ENCODE measurements at places on chromosomes 3 and 15.

DNA sequence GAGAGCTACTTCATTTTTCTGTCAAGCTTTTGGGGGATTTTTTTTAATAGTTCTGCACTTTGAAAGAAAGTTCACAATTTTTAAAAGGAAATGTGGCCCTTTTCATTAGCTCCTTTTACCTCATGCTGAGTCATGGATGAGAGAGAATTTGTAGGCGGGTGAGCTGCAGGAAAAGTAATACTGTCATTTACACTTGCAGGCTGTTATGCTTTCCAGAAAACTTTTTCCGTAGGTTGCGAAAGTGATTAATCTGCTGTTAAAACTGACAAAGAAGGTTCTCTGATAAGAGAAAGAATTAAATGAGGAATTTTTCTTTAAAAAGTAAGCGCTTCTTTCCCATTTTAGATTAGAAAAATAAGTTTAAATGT is 430.2 kb downstream of the LPP start:
- no peak for DNase-seq

DNA sequence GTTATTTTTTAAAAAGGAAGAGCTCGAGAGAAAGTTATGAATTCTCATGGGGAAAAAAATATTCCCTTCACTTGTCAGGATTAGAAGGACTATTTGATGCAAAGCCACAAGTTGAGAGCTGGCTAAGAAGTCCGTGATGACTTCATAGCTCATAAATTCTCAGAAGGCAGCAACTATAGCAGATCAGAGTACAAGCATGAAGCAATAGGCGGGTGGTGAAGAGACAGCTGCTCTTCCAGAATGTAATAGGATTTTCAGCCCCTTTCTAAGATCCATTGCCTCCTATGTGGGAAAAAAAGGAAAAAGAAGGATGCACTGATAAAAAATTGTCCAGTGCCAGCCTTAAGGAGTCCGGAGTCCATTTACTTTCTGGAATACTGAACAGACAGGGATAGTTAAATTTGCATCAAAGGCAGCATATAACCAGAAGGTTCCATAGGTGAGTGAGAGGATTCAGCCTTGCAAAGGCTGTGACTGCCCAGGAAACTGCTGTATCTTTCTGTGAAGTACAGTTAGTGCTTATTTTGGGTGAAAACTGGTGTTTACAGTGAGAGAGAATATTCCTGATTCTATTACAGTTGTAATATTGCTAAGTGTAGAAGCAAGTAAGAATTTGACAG is 929.5 kb upstream of the ALCAM start:
- DNase-seq: no peak

DNA sequence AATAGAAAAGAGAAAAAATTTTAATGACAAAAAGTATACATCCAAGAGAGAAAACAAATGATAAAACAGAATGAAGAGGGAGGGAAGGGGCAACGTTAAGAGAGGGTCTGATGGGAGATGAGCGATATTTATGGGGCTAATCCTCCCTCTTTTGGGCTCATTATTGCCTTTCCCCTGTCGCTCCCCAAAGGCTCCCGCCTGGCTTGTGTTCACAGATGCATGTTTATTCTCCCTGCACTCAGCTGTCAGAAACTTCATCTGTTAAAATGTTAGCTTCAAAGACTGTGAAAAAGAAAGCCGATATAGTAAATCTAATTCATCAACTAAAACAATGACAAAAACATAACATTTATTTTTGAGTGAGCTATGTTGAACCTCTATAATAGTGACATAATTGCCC is 74.3 kb downstream of the GABRB3 start:
- no peak for DNase-seq

- no peak for DNase-seq
Measured at GRCh38 chr3:37971467-37971866, 19.1 kb upstream of the VILL start.

DNA sequence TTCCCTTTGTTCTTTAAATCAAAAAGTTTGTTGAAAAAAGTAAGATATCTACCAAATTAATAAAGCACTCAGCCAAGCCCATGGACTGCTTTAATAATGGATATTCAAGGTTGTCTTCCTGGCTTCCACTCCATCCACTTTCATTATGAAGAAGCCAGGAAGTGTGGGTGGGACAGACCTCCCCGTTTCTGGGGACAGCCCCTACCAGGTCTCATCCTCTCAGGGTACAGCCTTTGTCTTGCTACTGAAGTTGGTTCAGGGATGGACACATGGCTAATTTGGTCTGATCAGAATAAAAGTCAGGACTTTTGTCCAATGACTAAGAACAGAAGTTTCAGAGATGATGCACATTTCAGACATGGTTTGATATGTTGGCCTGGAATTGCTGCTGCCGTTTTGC is 32.6 kb downstream of the CCNB2 start:
- DNase-seq: no peak

- no peak for DNase-seq
Measured at GRCh38 chr15:47331829-47332393, 385.4 kb upstream of the SEMA6D start.

DNA sequence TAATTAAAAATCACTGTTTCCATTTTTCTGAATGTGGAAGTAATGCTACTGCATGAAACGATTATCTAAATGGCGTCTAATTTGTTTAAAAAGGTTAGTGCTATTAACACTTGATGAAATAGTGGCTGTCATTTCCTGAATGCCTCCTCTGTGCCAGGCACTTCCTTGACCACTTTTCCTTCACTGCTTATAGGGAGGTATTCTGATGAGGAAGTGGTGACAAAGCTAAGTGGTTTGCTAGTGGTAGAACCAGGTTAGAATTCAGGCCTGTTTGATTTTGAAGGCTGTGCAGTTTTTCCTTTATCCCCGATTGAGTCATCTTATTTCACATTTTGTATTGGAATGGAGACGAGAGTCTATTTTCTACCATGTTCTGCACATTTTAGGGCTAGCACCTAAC is 119.0 kb downstream of the USP13 start:
- no peak for DNase-seq

DNA sequence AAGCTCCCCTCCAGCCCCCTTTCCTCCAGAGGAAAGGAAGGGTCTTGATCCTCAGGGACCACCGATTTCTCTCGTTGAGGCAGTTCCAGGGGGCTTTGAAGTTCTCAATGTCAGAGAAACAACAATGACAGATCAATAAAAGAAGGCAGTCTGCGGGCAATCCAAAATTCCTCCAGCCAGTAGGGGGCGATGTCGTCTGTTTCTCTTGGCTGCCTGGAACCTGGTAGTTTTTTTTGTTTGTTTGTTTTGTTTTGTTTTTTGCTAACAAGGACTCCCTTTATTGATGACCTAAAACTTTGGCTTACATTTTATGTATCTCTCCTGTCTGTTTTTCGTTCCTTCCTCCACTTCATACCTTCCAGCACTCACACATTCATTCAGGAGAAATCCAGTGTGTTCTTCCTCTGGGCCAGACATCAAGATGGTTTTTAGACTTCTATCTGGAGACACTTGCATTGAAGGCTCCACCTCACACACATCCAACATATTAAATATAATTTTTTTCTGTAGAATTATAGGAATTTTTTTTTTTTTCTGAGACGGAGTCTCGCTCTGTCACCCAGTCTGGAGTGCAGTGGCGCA is 276.6 kb downstream of the RPLP1 start:
- no peak for DNase-seq

DNA sequence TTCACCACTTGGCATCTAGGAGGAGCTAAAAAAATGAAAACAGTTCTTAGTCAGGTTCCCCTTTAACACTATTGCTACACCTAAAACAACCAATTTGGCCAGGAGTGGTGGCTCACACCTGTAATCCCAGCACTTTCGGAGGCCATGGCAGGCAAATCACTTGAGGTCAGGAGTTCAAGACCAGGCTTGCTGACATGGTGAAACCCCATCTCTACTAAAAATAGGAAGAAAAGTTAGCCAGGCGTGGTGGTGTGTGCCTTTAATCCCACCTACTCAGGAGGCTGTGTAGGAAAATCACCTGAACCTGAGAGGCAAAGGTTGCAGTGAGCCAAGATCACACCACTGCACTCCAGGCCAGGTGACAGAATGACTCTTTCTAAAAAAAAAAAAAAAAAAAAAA is 124.1 kb downstream of the DGKG start:
- no peak for DNase-seq

- DNase-seq: no peak
Measured at GRCh38 chr3:71543371-71544016, 40.0 kb downstream of the FOXP1 start.

- no peak for DNase-seq
Measured at GRCh38 chr3:129548104-129548965, 5.4 kb downstream of the H1-8 start.

GRCh38 chr15:44153352-44153751 is 41.7 kb downstream of the FRMD5 start:
- DNase-seq: no peak
